ENCODE measurements at places on chromosomes 4 and X.
A peak's percentile ranks its signal among the peaks of the same experiment; 100 is the strongest.

- DNase-seq = no peak
Observed at GRCh38 chrX:43813898-43814297, 68.4 kb downstream of the MAOB start.

DNA sequence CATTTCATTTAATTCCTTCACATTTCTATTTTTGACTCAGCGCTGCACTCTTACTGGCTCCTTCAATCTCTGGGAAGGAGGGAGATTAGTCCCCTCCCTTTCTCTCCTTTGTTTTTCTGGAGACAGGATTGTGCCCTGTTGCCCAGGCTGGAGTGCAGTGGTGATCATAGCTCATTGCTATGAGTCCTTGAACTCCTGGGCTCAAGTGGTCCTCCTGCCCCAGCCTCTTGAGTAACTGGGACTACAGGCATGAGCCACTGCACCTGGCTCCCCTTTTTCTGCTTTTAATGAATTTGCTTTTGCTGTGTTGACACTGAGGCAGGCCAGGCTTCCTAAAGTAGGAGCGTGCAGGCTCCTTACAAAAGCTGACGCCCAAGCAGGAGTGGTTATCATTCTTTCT, 10.5 kb downstream of the TBC1D14 start:
- no peak for DNase-seq

DNA sequence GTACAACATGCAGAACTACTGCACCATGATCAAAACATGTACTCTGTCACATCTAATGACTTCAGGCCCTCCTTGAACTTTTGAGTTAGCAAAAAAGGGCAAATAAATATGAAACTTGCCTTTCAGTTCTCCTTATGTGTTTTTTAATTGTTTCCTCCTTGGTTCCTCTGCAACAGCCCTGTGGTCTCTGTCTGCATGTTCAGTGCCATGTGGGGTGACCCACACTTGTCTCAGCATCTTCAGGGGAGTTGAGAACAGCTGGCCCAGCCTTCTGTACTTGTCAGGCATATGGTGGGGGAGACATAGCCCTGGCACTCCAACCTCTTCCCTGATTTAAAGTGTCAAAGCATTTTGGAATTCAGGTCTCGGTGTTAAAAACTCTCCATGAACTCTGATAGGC, 188.0 kb upstream of the PGRMC2 start:
- DNase-seq = no peak

GRCh38 chrX:40145001-40145922, 47.5 kb upstream of the BCOR start:
- no peak for DNase-seq

- no peak for DNase-seq
Observed at GRCh38 chr4:102799816-102800215, 27.5 kb downstream of the UBE2D3 start.

DNA sequence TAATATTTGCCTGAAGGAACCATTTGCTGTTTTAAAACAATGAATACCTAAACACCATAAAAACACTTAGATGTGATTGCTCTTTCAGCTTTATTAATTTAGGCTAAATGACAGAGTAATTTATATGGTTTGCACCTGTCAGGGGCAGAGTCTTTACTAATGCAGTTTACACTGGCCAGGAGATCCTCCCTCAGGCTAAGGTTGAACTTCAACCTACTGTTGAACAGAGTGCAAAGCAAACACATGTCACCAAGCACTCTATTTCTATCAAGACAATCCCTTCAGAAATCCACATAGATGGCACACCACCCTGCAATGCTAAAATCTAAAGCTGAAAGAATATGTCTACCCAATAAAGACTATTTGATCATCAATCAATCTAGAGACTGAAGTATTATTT, 147.3 kb downstream of the KLHL13 start:
- peak; percentile 17 for DNase-seq

DNA sequence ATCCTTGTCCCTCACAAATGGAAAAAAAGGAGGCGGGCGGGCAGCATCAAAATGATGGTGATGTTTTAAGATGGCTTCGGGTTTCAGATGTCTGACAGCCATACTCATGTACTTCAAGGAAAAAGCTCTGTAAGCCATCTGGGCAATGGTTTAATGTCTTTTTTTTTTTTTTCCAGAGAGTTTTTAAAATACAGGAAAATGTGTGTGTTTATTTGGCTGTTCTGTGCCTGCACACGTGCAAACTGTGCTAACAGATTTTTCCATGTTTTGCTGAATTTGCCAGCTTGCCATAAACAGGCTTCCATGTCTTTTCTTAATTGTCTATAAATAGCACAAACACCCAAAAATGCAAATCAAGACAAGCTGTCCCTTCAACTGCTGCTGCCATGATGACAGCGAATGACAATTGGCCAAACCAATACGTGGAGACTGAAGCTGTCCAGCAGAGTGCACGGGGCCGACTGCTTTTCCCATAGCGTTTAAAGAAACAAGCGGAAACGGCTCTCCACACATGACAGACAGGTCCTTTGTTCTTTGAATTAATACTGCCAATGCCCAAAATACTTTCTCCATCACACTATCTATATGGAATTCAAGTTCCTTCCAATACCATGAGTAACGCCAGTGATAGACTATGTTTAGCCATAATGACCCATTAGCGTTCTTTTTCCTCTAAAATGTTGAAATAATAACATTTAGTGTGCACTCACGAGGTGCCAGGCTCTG, 35.7 kb downstream of the AFAP1 start:
- DNase-seq = no peak

- DNase-seq = peak; percentile 51
Observed at GRCh38 chr4:110637408-110638088, 14.7 kb upstream of the PITX2 start.

- peak; percentile 69 for DNase-seq
Observed at GRCh38 chrX:56764153-56764974, 35.3 kb downstream of the NBDY start.

- DNase-seq = no peak
Observed at GRCh38 chrX:48703642-48704481, 7.3 kb downstream of the SUV39H1 start.

DNA sequence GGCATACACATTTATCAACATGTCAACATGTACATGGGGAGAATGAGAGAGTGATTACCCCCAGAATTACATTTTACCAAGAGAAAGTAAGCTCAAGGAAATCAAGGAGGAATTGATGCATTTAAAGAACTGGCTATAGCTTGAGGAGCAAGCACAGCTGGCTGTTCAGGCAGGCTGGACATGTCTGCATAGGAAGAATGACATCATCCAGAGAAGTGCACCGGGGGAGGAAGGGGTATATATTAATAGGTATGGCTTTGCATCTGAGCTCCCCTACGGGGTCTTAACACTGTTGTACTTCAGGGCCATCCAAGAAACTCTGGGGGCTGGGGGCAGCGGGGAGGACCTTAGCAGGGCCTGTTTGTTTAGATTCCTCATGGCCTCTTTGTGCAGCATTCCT, 222.4 kb upstream of the VCX start:
- DNase-seq = no peak

- DNase-seq = no peak
Observed at GRCh38 chr4:107823870-107824349, 822 bp upstream of the SGMS2 start.

DNA sequence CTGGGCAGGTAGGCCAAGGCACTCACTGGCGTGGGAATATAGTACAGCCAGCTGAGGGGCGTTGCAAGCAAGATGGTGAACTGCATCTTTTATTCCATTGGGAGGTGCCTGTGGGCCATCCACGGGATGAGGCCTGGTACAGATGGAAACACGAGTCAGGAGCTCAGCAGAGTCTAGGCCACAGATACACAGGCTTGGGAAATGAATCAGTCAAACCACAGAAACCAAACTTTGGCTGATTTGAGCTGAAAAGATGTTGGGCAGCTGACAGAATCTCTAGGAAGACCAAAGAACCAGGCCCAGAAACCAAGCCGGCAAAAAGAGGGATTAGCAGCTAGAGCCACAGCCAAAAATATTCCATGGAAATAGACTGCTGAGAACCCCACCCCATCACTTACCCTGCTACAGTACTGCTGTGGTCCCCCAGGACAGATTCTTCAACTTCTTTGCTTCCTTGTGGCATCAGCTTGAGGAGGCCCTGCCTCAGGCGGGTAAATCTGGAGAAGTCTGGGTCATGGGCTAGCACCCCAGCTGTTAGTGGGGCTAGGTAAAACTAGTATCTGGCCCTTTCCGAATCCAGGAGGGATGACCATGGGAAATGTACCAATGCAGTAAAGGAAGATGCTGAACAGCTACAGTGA, 75.4 kb downstream of the TMEM131L start:
- no peak for DNase-seq

GRCh38 chr4:16537926-16538325, 311.7 kb upstream of the TAPT1 start:
- no peak for DNase-seq

DNA sequence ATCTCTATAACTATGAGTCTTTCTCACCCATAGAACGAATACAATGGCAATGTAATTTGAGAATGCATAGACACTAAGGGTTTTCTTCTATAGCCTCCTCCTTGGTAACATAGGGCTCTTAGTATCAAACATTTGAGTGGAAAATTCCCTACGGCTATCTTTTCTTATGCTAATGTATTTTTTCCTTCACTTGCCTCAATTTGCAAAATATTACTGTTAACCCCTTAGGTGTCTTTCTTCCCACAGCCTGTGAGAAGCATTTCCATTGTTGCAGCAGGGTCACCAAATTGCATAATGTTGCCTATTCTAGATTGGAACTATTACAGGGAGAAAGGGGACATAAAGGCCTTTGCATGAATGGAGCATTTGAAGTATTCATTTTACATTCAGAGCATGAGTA, 140.5 kb upstream of the RAPGEF2 start:
- DNase-seq = no peak

GRCh38 chr4:84965553-84966381, 723 bp downstream of the WDFY3 start:
- DNase-seq = peak; percentile 44

DNA sequence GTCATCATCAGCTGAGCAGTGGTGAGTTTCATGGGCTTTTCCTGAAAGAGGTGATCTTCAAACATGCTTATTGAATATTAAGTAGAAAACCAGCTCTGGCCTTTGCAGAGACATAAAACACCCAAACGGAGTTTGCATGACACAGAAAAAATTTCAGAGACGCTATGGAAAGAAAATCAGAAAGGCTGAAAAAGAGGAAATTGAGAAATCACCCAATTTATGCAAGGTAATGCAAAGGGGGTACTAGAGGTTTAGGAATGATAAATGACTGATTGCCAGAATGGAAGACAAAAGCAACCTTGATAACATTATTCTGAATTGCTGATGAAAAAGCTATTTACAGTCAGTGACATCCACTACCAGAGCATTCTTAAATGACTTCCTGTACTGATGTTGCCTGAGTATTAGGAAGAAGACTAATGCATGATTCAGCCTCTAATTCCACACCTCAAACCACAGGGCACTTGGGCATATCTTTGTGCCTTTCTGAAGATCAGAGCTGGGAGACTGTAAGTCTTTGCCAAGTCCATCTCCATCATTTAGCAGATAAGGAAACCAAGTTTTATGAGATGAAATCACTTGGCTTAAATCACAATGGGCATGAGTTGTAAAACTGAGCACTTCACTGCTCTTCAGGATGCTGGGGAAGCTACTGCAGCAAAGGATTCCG, 565.7 kb downstream of the PPARGC1A start:
- no peak for DNase-seq

DNA sequence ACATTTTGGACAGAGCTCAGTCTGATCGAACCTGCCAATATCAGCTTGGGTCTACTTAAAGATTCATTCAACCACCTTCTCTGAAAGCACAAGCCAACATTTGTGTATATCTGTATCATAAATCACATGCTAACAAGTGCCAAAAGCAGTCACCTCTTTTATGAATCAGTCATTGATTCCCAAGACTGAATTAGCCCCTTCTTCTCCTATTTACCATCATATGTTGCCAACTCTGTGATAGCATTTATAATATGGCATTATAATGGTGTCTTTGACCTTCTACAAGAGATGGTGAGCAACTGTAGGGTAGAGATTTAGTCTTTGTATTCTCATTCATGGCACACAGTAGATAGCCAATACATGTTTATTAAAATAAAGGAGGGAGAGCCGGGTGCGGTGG, 61.4 kb downstream of the DDX53 start:
- no peak for DNase-seq

- DNase-seq = no peak
Observed at GRCh38 chrX:22634751-22635150, 362.0 kb downstream of the CBLL2 start.

- no peak for DNase-seq
Observed at GRCh38 chr4:16236402-16237023, 10.2 kb upstream of the TAPT1 start.

- DNase-seq = no peak
Observed at GRCh38 chrX:134186362-134187121, 50.4 kb upstream of the CCDC160 start.

- DNase-seq = no peak
Observed at GRCh38 chr4:89661173-89661899, 175.6 kb downstream of the SNCA start.

DNA sequence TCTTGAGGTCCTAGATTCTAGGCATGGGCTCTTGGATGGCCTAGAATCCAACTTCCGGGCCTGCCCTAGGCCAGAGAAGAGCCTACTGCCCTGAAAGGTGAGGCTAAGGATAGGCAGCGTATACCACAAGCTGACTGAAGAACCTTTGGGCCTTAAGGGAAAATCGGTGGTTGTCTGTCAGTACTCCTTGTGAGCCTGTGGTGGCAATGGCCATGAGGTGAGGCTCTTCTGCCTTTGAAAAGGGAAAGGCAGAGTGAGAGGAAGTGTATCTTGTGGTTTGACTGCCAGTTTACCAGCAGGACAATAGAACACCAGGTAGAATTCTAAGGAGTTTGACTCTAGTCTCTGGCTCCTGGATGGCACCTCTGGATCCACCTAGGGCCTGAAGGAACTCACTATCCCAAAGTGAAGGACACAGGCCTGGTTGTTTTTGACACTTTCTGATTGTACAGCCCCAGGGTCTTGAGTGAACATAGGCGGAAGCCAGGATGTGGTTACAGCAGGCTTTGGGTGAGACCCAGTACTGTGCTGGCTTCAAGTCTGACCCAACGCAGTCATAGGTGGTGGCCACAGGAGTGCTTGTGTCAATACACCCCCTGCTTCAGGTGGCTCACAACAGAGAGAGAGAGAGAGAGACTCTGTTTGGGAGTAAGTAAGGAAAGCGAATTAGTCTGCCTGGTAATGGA, 20.9 kb downstream of the ITIH6 start:
- DNase-seq = no peak

GRCh38 chr4:125735102-125735501, 420.3 kb downstream of the FAT4 start:
- DNase-seq = no peak

DNA sequence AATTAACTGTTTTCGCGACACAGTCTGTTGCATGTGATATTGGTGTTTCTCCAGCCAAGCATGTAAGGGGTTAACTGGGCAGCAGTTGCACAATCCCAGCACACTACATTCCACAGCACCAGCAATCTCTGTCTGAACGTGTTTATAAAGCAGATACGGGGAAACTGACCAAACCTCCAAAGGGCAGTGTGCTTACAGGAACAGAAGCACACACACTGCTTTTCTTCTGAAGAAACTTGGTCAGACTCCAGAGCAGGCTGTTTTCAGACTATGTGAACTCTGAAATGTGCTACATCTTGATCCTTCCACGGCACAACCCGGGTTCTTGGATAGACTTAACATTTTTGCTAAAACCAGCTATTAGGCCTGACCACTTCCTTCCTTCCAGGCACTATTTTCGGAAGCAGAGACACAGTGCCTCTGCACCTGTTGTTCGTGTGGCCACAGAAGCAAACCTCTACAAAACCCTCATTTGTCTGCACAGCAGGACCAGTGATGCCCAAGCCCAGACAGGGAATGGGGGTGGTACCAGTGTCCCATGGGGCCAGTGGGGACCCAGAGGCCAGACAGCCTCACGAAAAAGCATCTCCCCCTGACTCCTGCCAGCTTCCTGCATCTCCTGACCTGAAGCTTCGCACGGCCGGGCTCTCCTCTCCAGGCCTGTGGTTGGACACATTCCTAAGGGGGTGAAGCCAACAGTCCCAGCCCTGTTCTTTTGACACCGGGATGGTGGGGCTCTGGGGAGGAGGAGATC, 90.1 kb downstream of the IRF2 start:
- DNase-seq = peak; percentile 66
